Activated T-helper 1 cell treated with anti-CD3 and anti-CD28 coated beads, Interleukin-2, amount 50 U/mL, for 16 hours (primary cell): ENCODE measurements at places on chromosomes 2 and 18.

DNA sequence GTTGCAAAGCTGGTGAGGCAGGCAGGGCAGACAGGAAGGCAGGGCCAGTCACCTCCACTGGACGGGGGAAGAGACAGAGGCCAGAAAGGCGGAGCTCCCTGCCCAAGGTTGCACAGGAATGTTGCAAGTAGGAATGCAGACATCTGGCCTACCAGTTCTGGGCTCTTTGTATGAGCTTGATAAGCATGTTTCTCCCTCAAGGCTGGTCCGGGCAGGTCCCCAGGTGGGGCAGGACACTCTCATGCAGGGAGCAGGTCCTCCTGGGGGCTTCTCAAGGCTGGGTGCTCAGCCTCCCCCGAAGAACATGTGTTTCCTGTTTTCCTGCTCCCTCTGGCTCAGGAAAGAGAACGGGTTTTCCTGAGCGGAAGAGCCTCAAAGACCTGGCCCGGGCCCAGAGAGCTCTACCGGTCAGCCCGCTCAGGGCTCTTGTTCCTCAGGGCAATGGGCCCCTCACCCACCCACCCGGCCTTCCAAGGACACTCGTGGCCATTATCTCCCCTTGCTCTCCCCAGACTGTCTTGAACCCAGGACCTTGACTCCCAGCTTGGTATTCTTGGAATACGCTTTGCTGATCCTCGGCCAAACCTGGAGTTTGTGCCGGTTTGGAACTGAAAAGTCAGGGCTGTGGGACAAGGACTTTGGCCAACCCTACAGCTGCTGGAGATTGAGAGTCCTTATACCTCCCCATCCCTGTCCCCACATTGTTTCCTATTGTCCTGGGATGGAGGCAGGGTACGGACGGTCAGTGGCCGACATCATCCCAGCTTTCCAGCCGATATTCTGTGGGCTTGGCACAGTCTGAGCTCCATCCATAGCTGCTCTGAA, 87.7 kb upstream of the HAAO start:
- DNase-seq = no peak

GRCh38 chr2:215447673-215448081, 11.8 kb upstream of the FN1 start:
- no peak for DNase-seq

DNA sequence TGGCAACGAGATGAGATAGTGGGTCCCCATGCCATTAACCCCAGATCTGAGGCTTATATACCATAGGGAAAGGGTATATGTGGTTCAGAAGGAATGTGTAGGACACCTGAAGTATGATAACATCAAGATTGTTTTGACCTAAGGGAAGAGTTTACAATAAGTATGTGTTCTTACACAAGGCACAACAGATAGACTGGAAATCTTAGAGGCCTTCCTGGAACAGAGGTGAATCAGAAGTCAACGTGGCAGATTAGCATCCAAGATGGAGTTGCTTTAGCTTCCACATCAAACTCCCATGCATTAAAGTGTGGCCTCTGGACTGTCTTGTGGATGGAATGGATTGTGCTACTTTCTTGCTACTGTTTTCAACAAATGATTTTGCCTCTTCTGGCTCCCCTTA, 116.6 kb upstream of the NT5C1B start:
- DNase-seq = no peak

DNA sequence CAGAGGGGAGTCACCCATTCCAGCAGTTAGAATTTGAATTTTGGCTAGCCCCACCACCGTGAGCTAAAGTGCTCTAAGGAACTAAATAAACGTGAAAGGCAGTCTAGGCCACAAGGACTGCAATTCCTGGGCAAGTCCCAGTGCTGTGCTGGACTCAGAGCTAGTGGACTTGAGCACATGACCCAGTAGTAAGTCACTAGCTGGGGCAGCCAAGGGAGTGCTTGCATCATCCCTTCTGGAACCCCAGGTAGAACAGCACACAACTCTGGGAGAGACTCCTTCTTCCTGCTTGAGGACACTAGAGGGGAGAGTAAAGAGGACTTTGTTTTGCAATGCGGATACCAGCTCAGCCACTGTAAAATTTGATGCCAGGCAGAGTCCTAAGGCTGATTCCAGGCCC, 672.2 kb downstream of the CPS1 start:
- no peak for DNase-seq

- DNase-seq = no peak
These were observed 5.3 kb upstream of the METTL21A start for GRCh38 chr2:207630491-207630890.

GRCh38 chr2:25420820-25421237, 79.1 kb upstream of the DNMT3A start:
- DNase-seq = no peak

- DNase-seq = no peak
These were observed 690.0 kb downstream of the ARHGAP15 start for GRCh38 chr2:143819190-143819735.

DNA sequence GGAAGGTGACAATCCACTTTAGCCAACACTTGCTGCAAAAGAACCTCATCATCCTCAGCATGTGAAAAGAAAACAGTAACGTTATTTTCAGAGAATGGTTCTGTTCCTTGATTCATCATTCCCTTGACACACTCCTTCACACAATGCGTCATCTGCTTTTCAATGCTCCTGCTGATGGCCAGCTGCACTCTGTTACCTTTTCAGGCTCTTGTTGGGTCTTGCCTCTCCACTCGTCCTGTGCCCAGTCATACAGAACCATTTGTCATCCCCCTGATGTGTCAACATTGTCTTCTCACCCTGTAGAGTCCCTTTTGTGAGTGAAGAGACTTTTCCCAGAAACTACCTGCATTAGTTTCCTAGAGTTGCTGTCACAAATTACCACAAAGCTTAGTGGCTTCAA, 12.2 kb upstream of the DTNA start:
- no peak for DNase-seq

DNA sequence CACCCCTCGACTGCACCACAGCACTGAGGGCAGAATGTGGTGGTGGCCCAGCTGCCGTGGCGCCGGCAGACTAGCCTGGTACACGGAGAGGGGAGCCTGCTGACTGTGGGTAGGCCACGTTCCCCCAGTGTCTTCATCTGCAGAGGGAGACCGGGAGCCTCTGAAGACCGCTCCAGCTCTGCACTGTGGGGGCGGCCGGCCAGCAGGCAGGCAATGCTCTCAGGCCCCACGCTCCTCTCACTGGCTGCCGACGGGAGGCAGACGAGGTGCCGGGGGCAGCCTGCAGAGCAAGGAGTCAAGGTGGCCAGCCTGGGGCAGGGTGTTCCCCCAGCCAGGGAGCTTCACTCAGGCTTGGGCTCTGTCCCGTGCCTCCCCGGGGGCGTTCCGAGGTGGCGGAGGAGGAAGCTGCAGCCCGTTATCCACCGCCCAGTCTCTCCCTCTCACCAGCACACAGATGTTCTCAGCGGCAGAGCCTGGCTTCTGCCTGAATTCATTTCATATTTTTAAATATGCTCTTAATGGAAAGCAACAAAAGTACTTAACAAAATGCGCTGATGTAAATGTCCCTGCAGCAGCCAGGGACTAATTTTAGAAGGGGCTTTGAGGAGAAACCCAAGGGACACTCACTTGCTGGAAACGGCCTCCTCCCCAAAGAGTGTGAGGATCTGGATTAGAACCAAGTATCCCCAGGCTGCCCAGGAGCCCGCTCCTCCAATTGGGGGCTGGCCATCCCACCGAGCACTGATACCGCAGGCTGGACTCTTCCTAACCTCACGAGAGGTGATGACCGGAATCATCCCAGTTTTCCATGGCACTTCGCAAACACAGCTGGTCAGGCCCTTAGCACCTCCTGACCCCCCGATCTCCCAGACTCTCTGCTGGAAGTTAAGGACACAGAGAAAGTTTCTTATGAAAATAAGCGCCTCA, 87.8 kb downstream of the HDAC4 start:
- no peak for DNase-seq

DNA sequence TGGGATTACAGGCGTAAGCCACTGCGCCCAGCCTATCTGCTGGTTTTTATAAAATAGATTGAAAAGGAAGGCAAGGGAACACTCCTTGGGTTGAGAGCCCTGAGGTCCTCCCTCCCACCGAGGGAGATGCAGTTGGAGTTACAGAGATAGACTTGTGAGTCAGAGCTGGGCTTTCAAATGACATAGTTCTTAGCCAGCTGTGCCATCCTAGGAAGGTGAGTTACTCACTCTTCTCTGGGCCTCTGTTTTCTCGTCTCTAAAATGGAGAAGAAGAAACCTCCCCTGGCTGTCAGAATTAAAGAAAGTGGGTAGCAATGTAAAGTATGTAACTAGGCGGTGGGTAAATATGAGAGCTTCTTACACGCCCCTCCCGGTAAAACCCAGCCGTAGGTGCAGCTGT, 2.4 kb downstream of the LRRFIP1 start:
- no peak for DNase-seq

- DNase-seq = no peak
These were observed 61.2 kb downstream of the ACYP2 start for GRCh38 chr2:54176577-54176976.

DNA sequence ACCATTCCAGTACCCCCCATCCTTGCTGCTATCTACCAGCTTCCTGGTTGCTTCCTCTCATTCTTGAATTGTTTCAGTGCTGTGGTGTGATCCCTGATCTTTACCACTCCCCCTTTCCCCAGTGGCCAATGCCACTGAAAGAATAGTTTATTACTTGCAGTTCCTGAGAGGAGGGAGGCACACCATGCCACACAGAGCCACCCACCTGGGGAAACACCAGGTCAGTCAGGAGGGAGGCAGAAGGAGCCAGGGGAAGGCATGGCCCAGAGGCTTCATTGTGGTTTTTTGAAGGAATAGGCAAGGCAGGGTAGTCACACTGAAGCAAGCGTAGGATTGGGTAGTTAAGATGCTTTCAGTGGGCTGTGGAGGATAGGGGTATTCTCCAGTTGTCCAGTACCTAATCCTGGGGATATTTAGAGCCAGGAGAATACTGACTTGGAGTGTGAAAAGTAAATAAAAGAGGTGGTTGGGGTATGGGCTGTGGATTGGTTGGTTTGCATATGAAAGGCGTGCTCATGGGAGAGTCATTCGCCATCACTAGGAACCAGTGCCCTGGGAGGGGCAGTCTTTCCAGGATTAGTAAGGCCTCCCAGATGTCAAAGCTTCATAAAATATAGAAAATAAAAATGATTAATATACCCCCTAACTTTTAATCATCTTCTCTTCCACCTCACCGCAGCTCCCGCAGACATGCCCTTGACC, 6.7 kb upstream of the TMEM177 start:
- no peak for DNase-seq

- DNase-seq = no peak
These were observed 443.9 kb downstream of the PID1 start for GRCh38 chr2:228827056-228827700.

DNA sequence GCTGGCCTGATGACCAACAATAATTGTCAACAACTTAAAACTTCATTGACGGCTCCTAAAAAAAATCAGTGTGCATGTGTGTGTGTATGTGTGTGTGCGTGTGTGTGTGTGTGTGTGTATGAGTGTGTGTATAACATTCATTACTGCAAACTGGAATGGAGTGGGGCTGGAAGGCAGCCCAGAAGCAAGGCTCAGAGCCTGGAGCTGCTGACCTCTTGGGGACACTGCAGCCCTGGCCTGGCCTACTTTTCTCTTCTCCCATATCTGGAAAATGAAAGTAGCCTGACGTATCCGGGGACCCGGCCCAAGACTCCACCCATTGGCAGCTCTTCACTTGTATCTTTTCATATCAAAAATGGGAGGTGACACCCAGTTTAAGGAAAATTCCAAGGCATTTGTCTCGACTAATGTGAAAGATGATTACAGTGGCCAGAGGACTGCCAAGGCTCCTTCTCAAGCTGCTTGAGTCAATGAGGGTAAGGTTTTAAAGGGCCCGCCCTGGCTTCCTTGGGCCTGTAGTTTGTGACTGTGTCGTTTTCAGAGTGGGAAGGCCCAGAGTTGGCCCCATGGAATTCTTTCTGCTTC, 72.4 kb upstream of the IL1R1 start:
- no peak for DNase-seq

- no peak for DNase-seq
These were observed 95.9 kb upstream of the SIX2 start for GRCh38 chr2:45105050-45105582.

DNA sequence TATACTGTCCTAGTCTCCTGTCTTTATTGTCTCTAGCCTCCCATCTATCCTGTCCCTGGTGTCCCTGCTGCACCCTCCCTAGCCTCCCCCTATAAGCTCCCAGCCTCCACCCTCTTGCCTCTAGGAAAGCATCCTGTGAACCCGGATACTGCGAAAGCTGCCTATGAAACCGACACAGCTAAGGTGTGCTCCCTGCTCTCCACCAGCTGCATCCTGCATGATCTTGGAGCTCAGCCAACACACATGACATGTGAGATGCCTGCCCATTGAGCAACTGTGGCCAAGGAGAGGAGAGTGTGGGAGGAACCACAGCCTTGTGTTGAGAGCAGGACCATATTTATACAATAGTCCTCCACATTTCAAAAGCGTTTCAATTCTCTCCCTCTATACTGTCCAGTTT, 187.1 kb downstream of the ZBTB7C start:
- no peak for DNase-seq

DNA sequence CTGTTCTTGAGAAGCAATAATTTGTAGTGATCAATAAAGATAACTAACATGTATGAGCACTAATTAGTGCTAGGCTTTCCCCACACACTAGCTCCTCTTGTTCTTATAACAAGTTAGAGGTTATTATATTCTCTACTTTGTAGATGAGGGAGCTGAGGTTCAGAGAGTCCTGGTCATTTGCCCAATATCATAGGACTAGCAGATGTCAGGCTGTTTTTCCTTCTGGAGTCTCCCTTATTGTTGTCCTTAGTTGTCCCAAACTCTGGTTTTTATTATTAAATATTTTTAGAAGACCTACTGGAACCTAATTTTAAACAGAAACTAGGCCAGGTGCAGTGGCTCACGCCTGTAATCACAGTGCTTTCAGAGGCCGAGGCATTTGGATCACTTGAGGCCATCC, 16.5 kb upstream of the TTC39C start:
- DNase-seq = no peak

- no peak for DNase-seq
These were observed 9.7 kb downstream of the FMNL2 start for GRCh38 chr2:152344579-152345195.

GRCh38 chr18:35171315-35171987, 69.4 kb upstream of the ZNF397 start:
- no peak for DNase-seq

DNA sequence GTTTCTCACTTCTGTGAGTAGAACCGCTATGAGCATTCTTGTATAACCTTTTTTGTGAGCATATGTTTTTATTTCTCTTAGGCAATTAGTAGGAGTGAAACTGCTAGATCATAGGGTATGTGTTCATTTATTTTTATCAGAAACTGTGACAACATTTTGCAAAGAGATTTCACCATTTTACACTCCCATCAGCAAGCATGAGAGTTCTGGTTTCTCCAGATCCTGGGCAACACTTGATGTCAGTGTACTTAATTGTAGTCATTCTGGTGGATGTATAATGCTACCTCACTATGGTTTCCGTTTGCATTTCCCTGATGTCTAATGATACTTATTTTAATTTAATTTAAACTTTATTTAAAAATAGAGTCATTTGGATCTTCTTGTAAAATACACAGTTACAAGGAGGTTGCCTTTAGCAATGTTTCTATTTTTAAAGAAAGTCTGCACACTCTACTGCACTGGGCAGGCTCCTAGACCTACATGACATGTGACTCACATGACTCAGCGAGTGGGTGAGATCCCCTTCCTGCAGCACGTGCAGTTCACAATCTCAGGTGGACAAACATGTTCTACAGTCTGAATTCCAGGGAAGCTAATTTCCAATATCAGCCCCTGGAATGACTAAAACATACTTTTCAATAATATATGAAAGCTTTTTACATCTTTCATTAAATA, 127.0 kb upstream of the BCL2L11 start:
- no peak for DNase-seq

- no peak for DNase-seq
These were observed 190.4 kb downstream of the PLCL1 start for GRCh38 chr2:197994751-197995150.
